Fibroblast of skin of back (primary cell): ENCODE measurements at places on chromosomes 1 and 21.
A peak's percentile ranks its signal among the peaks of the same experiment; 100 is the strongest.

DNA sequence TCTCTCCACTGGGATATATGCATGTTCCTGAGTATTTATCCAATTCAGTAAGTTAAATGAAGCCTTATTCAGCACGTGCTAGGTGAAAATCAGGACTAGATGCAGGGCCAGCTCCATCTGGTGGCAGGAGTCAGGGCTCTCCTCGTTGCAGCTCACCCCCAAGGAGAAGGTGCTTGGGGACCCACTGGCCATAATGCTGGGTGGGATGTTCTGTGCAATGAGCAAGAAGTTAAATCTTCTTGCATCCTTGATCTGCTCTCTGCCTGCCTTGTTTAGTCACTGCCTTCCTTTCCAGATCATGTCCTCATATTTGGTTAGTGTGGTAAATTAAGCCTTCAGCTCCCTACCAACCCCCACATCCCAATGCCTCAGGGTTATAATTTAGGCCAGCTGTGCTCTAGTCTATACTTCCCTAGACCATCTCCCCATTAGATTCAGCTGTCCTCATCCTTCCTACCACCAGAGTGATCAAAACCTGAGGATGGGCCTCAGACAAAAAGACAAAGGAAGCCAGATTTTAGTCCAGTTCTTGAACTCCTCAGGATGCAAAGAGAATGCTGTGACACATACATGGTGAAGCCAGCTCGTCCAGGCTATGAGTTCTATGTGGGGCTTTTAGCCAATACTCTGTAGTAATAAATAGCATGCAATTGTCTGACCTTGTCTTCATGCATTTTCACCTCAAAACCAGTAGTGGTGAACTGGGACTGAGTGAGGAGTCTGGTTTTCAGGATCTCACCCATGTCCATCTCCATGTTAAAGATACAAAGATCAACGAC is 55.9 kb downstream of the SEC16B start:
- peak; percentile 8 for DNase-seq

GRCh38 chr1:234694661-234695060 is 84.7 kb upstream of the IRF2BP2 start:
- DNase-seq: no peak

DNA sequence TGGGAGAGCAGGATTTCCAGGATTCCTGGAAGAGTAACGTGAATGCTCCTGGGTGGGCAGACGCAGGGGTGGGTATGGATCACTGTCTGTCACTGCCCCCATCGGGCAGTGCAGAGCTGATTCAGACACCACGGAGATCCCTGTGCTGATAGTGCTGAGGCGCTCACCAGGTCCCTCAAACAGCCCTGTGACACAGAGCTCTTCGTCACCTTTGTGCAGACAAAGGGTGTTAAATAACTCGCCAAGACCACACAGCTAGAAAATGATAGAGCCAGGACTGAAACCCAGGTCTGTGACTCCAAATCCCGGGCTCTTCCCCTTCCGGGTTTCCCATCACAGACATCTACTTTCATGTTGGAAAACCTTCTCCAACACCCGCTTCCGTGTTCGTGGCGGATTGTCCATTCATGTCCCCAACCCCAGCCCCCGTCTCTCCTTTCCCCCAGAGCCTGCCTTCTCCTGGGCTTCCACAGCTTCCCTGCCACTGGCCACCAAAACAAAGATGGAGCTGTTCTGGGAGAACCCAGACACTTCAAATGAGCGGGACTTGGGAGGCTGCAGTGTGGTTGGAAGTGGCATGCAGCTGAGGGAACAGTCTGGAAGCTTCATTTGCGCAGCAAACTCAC is 2.6 kb downstream of the EFHD2 start:
- no peak for DNase-seq

DNA sequence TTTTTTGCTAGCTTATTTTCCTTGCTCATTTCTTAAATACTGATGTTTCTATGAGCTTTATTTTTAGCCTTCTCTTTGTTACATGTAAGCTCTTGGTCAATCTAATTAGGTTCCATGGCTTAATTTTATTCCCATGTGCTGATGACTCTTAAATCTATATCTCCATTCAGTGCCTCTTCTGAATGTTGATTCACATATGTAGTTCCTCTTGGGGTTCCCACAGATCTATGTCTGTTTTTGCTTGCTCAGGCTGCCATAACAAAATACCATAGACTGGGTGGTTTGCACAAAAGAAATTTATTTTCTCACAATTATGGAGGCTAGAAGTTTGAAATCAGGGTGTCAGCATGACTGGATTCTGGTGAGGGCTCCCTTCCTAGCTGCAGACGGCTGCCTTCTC is 58.3 kb upstream of the PLA2G4A start:
- DNase-seq: no peak

DNA sequence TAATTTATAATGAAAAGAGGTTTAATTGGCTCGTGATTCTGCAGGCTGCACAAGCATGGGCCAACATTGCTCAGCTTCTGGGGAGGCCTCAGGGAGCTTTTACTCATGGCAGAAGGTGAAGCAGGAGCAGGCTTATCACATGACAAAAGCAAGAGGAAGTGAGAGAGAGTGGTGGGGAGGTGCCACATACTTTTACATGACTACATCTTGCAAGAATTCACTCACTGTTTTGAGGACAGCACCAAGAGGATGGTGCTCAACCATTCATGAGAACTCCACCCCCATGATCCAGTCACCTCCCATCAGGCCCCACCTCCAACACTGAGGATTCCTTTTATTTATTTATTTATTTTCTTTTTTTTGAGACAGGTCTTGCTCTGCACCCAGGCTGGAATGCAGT is 5.5 kb upstream of the PLEKHM2 start:
- peak; percentile 93 for DNase-seq

- DNase-seq: no peak
Measured at GRCh38 chr1:213980906-213981305, 6.9 kb upstream of the PROX1 start.

GRCh38 chr1:207858281-207858680 is 52.6 kb downstream of the CD34 start:
- DNase-seq: no peak

DNA sequence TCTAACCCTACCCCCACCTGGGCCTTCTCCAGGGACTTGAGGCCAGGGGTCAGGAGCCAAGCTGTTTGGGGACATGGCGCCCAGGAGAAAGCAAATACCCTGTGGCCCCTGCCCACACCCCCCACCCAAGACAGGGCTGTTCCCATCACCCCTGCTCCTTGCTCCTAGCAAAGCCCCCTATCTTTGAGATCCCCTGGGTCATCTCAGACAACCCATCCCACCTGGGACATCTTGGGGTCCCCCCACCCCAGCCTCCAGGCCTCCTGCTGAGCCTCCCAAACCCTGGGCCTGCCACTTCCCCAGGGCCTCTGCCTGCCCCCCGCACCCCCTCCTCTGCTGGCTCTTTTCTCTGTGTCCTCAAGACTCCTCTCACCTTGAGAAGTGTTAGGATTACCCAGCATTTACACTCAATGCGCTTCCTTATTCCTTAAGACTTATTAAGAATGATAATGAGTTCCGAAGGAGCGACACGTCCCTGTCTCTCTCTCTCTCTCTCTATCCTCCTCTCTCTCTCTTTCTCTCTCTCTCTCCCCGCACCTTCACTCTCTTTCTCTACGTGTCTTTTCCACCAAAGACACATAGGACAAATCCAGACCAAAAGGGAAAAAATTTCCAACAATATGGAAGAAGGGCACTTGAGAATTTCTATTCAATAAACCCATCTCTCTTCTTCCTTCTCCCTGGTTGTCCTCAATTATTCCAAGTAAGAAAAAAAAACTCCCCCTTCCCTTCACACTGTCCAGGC is 7.2 kb downstream of the CASZ1 start:
- DNase-seq: no peak

DNA sequence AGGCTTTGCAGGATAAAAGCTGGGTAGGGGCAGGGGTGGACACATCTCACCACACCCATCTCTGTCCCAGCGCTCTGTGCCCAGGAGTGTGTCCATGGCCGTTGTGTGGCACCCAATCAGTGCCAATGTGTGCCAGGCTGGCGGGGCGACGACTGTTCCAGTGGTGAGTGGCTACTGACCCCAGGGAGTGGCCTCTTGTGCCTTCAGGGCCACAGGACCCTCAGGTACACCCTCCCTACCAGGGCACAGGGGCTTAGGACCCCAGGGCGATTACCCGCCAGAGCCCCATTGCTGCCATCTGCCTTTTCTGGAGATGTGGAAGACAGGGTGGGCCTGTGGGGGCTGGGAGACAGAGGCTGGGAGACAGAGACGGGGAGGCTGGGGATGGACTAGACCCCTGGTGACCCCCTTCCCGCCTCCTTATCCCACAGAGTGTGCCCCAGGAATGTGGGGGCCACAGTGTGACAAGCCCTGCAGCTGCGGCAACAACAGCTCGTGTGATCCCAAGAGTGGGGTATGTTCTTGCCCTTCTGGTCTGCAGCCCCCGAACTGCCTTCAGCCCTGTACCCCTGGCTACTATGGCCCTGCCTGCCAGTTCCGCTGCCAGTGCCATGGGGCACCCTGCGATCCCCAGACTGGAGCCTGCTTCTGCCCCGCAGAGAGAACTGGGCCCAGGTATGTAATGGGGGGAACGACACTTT is 12.8 kb downstream of the PEAR1 start:
- DNase-seq: no peak

DNA sequence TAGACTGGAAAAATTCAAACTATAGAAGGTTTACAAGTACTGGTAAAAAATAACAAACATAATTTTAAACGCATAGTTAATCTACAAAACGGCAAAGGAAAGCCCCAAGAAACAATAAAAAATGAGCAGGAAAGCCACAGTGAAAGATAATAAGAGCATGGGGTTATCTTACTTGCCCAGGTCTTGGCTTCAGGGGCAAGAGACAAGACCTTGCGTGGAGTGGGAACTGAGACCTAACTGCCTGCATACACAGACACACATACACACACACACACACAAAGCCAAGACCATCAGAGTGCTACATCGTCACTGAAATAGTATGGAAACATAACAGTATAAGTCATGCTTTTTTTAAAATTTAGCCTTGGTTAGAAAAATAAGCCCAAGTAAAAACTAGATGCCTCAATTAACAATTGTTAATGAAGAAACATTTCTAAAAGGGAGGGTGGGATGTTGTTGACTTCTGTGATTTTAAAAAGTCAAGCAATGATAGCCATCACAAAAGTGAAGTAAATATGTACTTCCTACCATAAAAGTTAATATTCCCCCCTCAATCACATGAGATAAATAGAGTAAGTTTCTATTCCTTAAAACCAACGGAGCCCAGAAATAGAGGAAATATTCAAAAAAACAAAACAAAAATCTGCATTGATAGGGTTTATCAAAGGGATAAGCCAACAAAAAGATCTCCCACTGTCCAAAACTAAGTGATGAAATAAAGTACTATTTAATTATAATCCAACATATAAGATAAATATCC is 29.4 kb upstream of the CRP start:
- DNase-seq: no peak

DNA sequence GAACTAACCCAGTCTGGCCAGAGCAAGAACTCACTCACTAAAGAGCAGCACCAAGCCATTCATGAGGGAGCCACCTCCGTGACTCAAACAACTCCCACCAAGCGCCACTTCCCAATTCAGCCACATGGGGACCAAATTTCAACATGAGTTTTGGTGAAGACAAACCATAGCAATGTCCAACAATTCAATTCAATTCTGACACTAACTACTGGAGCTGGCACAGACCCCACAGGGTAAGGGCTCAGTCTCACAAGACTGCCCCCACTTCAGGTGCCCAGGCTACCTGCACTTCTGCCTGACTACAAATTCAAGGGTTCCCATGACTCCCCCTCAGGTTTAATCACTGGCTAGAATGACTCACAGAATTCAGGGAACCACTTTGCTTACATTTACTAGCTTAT is 48.8 kb upstream of the RAP1A start:
- DNase-seq: no peak

DNA sequence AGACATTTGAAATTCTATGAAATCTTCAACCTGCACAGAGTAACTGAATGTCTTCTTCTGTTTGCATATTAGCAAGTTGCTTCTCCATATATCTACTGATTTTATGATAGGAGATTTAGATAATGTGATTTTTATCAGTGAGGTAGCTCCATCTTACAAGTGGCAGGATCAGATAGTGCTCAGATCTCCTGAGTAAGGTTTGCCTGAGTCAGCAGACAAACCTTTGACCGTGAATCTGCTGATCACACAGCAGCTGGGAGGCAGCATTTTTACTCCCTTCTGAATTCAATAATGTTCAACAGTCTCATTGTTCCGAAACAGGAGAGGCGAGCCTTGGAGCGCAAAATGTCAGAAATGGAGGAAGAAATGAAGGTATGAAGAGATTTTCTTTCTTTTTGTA is 141.4 kb downstream of the SYT2 start:
- no peak for DNase-seq

GRCh38 chr1:202078241-202078640 is 44.5 kb upstream of the GPR37L1 start:
- no peak for DNase-seq

DNA sequence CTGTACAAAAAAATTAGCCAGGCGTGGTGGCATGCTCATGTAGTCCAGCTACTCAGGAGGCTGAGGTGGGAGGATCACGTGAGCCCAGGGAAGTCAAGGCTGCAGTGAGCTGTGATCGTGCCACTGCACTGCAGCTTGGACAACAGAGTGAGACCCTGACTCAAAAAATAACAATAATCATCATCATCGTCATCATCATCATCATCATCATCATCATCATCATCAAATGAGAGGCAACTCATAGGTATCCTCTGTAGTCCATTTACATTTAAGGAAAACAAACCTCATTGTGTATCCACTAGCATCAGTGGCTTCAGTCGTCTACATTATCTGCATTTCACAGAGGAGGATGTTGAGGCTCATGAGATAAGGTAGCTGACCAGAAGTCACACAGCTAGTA is 68.8 kb upstream of the SELENON start:
- no peak for DNase-seq

- DNase-seq: peak; percentile 69
Measured at GRCh38 chr1:153962088-153963029, 978 bp downstream of the SLC39A1 start.

GRCh38 chr1:103854279-103854678 is 104.6 kb downstream of the AMY1C start:
- no peak for DNase-seq

DNA sequence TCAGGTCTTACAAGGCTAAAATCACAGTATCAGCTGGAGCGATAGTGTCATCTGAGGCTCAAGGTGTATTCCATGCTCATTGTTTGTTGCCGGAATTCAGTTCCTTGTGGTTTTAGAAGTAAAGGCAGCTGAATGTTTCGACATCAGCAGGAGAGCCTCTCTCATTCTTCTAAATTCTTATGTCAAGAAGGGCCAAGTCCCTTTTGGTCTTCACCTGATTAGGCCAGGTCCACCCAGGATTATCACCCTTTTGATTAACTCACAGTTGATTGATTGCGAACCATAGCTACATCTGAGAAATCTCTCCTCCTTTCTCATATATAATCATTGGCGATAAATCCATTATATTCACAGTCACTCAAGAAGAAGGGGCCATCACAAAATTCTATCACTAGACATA is 806.7 kb upstream of the PRMT6 start:
- no peak for DNase-seq
